ENCODE measurements at places on chromosomes 11 and 22.

DNA sequence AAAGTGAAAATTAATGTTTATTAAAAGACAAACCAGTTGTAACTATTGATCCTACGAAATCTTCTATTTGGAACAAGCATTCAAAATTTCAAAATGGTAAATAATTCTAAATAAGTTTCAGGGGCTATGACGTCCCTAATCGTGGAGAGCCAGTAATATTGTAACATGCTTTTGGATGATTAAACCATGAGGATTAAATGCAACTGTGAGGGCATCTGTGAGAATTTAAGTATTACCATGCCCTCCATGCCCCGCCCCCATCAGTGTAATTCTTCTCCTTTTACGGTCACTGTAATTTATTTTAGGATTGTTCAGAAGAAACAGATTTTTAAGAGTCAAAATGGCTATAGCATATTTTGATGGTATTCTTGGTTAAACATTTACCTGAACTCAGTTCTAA lies 133.2 kb downstream of the APOL5 start:
- DNase-seq: no peak

DNA sequence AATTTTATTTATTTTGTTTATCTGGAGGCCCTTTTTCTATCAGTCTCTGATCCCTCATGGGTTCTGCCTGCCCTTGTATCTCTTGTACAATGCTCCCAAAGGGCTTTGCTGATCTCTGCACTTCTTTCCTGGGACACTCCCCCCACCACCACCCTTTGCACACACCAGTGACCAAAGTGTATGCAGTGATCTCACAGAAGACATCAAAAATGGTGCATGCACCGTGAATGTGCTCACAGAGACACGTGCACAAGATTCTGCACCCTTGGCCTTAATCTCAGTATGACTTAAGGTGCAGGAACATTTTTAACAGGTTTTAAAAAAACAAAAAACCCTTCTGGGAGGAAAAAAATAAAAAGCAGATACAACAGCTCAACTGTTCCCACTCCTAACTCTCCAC lies 12.2 kb upstream of the ADSL start:
- DNase-seq: no peak

- DNase-seq: no peak
These were observed 53.1 kb downstream of the GALNT18 start for GRCh38 chr11:11568651-11569229.

DNA sequence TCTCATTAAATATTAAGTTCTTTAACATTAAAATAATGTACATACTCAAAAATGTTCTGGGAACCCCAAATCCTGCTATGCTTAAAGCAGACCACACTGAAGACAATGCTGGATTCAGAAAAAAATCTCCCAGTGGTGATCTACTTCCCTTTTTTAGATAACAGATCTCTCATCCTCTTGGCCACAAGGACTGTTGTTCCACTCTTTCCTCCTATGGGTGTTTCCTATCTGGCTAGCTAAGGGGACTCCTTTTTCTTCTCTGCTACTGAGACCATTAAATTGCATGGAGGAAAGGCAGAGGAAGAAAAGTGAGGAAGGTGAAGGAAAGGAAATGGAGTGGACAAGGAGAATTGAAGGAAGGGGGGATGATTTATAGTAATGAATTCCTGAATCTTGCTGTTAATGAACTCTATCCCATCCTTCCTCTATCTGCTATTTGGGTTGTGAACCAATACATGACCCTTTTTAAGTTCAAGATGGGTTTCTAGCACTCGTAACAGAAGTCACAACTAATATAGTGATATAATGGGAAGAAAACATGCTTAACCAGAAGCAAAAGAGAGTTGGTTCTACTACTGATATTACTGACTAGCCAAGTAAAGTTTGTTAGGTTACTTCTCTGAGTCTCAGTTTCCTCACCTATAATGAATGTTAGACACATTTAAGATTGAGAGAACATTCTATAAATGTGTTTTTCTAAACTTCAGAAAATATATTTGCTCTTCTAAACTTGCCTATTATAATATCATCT lies 53.2 kb downstream of the PIK3C2A start:
- DNase-seq: no peak

GRCh38 chr22:46929046-46929709 lies 166.7 kb downstream of the TBC1D22A start:
- DNase-seq: no peak

GRCh38 chr11:64916040-64916774 lies 802 bp downstream of the ATG2A start:
- no peak for DNase-seq

GRCh38 chr11:123640677-123641494 lies 13.5 kb downstream of the SCN3B start:
- DNase-seq: no peak

DNA sequence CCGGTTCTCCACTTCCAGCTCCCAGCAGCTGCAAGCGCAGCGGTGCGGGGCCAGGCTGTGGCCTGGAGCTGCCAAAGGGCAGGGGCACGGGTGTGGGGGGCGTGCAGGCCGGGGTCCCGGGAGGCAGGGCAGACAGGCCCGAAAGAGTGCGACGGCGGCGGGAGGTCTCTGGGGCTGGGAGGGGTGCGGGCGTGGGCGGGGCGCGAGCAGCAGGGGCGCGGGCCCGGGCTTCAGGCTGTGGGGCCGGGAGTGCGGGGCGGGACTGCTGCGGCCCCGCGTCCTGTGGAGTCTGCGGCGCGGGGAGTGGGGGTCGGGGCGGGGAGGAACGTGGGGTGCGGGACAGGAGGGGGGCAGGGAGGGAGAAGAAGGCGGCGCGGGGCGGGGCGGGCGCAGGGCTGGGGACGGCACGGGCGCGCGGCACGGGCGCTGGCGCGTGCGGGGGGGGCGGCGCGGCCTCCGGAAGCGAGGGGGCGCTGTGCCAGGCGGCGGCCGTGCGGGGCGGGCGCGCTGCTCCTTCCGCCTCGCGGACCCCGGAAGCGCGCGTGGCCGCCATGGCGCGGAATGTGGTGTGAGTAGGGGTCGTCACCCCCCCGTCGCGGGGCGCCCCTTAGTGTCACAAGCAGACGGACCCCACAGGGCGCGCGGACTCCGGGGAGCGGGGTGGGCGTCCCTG lies at the start of gene MRPL23:
Gene MRPL23 (plus strand): TSS at position 521 of the 673 bp plus-strand sequence. CDS start 31 bp downstream, at position 552.
- no peak for DNase-seq

DNA sequence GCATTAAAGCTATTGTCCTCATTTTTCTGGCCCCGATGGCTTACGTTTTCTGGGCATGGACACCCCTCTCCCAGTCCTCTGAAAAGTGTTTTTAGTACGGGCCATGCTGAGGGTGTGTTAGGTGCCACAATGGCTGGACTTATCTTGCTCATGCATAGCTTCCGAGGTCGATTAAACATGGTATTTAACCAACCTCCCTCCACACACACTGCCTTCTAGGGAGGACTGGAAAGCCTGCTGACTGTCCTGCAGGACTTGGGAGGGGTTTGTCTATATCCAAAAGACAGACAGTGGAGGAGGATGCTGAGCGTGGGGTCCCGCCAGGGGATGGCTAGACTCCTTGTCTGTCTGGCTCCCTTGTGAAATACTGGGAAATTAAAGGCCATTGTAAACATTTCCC lies 95.3 kb downstream of the FBXO7 start:
- no peak for DNase-seq

All from cortex of kidney (tissue), 1 donor.